Activated T-cell treated with anti-CD3 and anti-CD28 coated beads for 1 hour (primary cell): ENCODE measurements at places on chromosomes 4 and X.

DNA sequence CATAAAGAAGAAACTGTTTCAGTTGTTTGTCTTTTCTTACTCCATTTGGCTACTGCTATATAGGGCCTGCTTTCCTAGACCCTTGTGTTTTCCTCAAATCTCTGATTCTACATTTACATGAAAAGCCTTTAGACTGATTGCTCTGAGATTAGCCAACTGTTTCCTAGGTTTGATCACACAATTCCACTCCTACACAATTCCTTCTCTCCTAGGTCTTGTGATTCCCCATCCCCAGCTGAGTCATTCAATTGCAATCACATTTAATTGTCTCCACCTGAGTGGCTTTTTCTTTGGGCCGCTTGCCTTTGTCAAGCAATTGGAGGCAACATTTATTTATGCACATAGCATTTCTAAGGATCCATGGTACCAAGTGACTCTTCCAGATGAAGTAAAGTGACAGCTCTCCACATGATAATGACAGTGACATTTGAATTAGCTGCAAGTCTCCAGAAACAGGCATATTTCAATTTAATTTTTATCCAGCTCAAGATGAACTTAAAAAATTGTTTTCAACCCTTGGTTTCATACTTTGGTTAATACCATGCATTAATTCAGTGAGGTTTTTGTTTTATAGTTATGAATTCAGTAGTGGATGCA, 35.8 kb downstream of the ATXN3L start:
- DNase-seq: no peak

GRCh38 chr4:143625632-143626031, 74.8 kb downstream of the FREM3 start:
- no peak for DNase-seq

GRCh38 chr4:11421116-11421515, 7.6 kb downstream of the HS3ST1 start:
- DNase-seq: no peak

GRCh38 chrX:44914532-44915198, 41.7 kb downstream of the KDM6A start:
- DNase-seq: no peak

DNA sequence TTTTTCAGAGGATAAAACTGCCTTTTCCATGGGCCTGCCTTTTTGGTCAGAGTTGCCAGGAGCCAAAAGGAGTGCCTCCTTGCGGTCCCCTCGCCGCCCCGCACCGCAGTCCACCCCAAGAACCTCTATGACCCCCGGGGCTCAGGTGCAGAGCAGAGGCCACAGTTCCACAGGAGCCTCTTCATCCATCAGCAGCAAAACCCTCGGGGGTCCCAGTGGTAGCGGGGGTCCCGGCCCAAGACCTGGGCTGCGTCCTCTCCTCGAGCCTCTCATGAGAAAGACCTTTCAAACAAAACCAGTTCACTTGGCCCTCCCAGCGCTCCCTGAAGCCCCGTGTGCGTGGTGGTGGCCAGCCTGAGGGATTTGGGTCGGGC, 16.8 kb downstream of the ZFYVE28 start:
- no peak for DNase-seq

GRCh38 chr4:16439768-16440167, 213.5 kb upstream of the TAPT1 start:
- no peak for DNase-seq

GRCh38 chrX:56068274-56068758, 163.8 kb upstream of the KLF8 start:
- no peak for DNase-seq

GRCh38 chrX:30973784-30974427, 84.9 kb upstream of the TAB3 start:
- DNase-seq: no peak

- DNase-seq: peak; percentile 0
These were observed 651 bp downstream of the NXT2 start for GRCh38 chrX:109537324-109537665.

- peak; percentile 4 for DNase-seq
These were observed 66.0 kb upstream of the GEMIN8 start for GRCh38 chrX:14095702-14096101.

DNA sequence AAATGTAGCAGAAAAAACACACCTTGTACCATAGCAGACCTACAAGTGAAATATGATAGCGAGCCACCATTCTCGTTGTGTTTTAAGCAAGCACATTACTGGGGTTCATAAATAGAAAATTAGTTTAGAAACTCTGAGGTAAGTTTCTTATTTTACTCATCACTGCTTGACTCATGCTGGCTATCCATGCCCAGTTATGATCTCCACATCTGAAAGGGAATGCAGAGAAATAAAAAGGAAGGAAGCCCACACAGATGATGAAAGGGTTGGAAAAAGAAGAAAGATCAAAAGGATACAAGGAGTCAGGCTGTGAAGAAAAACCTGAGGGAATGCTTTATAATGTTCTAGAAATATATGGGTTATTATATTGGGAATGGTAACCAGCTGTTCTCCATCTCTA, 54.5 kb downstream of the CAMK2D start:
- DNase-seq: no peak

DNA sequence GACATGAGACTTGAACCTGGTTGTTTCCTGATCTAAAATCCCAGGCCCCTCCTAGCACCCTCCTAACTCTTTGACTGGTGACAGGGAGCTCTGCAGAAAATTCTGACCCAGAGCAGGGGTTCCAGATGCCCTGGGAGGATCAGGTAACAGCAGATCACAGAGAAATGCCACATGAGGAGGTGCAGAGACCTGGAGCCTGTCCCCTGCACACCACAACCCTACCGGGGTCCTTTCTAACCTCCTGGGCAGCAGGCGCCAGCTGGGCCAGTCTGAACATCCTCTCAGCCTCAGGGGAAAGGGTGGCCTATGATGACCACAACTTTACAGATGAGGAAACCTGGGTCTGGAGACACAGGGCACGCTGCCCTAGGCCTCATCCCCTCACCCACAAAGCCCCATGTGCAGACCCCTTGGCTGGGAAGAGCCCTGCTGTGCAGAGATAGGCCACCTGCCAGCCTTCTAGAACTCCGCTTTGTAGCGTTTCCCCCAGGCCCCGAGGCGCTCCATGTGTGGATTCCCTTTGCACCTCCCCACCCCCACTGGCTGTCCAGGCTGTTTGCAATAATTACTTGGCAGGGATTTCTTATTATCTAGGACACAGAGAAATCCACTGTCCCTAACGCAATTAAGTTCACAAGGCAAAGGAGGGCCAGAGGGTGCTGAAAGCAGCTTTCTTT, 36.5 kb downstream of the WDR1 start:
- DNase-seq: no peak

DNA sequence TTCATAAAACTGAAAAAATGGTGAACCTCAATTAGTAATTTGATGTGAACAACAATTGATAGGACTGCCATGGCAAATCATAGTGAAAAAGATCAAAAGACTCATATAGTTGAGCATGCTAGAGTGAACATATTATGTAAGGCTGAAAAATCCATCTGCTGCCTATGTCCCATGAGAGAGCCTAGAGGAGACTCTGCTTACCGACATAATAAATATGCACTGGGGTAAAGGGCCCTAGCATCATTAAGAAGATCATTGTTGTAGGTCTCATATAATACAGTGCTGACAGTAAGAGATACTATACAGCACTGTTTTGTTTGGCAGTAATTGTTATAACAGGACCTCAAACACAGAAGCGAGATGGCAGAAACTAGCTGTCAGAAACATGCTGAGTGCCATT, 229.0 kb downstream of the PABPC4L start:
- DNase-seq: no peak

GRCh38 chr4:55143858-55144257, 18.5 kb upstream of the KDR start:
- DNase-seq: no peak

DNA sequence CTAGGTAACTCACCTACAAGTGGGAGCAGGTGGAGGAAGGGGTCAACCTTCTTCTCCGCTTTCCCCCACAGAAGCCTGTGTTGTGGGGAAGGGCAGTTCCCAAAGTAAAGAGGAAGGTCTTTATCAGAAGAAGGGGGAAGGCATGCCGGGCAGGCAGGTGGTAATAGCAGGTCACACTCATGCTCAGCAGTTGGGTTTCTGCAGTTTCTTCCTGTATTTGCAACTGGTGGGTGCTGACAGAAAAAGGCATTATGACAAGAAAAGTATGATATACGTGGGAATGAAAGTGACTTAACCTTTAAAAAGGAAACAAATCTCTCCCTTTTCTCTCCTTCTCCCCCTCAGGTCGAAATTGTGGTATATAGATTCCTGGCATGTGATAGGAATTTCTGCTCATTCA, 3.7 kb downstream of the MTMR1 start:
- DNase-seq: no peak

- DNase-seq: no peak
These were observed 25.8 kb downstream of the ZNF630 start for GRCh38 chrX:48045410-48046311.

DNA sequence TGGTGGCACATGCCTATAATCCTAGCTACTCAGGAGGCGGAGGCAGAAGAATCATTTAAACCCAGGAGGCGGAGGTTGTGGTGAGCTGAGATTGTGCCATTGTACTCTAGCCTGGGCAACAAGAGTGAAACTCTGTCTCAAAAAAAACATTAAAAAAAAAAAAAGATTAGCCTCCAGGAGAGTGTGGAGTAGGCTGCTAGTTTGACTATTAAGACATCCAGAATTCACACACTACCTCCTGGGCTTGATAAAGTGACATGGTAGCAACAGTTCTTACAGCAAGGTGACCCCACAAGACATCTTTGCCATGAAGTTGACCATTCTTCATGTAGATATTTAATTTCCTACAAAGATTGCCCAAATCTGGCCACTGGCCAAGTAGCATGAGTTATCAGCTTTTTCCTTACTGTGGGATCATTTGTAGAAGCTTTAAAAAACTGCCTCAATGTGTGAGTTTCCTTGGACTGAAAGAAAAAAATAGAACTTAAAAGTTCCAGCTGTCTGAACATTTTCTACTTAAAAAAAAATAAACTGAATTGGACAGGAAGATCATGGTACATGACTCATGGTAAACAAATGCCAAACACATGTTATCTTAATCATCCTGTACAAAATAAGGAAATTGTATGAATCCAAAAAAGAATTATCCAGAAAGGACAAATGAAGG, 35.3 kb upstream of the SPRY1 start:
- no peak for DNase-seq

DNA sequence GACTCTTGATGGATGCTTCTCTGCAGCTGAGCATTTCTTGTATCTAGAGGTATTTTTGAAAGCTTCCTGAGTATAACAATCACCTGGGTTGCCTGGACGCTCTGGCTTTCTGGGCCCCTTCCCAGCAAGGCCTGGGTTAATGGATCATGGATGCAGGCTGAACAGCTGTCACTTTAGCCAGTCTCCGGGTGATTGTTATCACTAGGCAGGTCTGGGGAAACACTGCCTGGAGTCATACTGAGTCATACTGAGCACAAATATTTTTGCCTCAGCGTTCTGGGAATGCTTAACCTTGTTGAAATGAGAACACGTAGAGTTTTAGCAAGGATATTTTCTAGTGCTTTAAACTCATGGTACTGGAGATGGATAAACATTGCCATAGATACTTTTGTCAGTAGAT, 102.6 kb downstream of the PHEX start:
- DNase-seq: no peak

DNA sequence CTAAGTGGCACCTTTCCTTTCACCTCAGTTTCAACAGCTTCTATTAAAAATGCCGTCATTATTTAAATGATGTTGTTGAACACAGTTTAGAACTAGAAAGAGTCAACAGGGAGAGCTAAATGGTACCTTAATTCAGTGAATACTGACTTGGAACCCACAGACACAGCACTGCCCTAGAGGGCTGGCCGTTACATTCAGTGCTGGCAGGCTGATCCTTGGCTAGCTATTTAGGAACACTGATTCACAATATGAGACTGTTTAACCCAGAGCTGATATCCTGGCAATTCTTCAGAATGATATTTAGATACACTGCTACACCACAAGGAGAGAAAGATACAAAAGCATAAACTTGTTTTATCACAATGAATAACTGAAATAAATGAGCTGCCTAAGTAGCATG, 12.7 kb upstream of the NAAA start:
- no peak for DNase-seq

GRCh38 chr4:38958453-38959190, 73.6 kb downstream of the TMEM156 start:
- DNase-seq: no peak
